ENCODE measurements at places on chromosomes 12 and 14. TPM values are rescaled to one million over a fixed set of nuclear protein-coding genes. Genes with fewer than 3 reads are reported as not detected.

Gene PAPLN
- total RNA-seq: 314 TPM

Gene GOLT1B
- 28.8 TPM for total RNA-seq

Gene ERBB3
- total RNA-seq: 96.7 TPM

Gene GPRC5D
- not detected for total RNA-seq

Gene PALS1
- 23.7 TPM for total RNA-seq

Gene GALNT6
- 5.2 TPM for total RNA-seq

Gene ACSM4
- total RNA-seq: not detected

Gene DNAJC22
- not detected for total RNA-seq

Gene OGFOD2
- 19.8 TPM for total RNA-seq

Gene SMOC1
- total RNA-seq: 13.8 TPM

Gene PPP2R5E
- 24.7 TPM for total RNA-seq

Gene KIF26A
- 3.6 TPM for total RNA-seq

Gene CRACR2A
- total RNA-seq: 4.9 TPM

Gene GLIPR1L2
- total RNA-seq: 1.5 TPM

Gene NPAS3
- total RNA-seq: 3.9 TPM

Gene SMIM41
- 16.5 TPM for total RNA-seq

Gene ARHGAP9
- 40.5 TPM for total RNA-seq

Gene PPP4R4
- total RNA-seq: 4.6 TPM

Gene RTN1
- total RNA-seq: 7.5 TPM

Gene MYH6
- total RNA-seq: not detected

Gene ABCD2
- 7.3 TPM for total RNA-seq

Gene SLC10A1
- not detected for total RNA-seq

Gene TGFB3
- total RNA-seq: 3.1 TPM

Gene FOXG1
- total RNA-seq: not detected

Gene FSCB
- total RNA-seq: 0.42 TPM

Gene KIF5A
- total RNA-seq: 2.2 TPM

Gene MYH7
- not detected for total RNA-seq

Gene IAPP
- total RNA-seq: not detected

Gene PRPF40B
- total RNA-seq: 20.2 TPM

Gene LYZ
- 9.6 TPM for total RNA-seq

Gene TAS2R8
- not detected for total RNA-seq
